ENCODE measurements at places on chromosomes 4 and X. TPM values are rescaled to one million over a fixed set of nuclear protein-coding genes. Genes with fewer than 3 reads are reported as not detected.

GNRHR gene
- total RNA-seq: not detected

HMX1 gene
- not detected for total RNA-seq

CXCL6 gene
- total RNA-seq: 0.26 TPM

PPP1R3F gene
- total RNA-seq: 3.2 TPM

GPRIN3 gene
- 1.0 TPM for total RNA-seq

TMEM31 gene
- not detected for total RNA-seq

All from dermis microvascular lymphatic vessel endothelial cell (primary cell).